ENCODE measurements at places on chromosomes 6 and 20.

GRCh38 chr6:150272976-150273315, 95.9 kb upstream of the IYD start:
- DNase-seq, result no peak

- DNase-seq, result no peak
These were observed 40.2 kb upstream of the DDR1 start for GRCh38 chr6:30844118-30844535.

DNA sequence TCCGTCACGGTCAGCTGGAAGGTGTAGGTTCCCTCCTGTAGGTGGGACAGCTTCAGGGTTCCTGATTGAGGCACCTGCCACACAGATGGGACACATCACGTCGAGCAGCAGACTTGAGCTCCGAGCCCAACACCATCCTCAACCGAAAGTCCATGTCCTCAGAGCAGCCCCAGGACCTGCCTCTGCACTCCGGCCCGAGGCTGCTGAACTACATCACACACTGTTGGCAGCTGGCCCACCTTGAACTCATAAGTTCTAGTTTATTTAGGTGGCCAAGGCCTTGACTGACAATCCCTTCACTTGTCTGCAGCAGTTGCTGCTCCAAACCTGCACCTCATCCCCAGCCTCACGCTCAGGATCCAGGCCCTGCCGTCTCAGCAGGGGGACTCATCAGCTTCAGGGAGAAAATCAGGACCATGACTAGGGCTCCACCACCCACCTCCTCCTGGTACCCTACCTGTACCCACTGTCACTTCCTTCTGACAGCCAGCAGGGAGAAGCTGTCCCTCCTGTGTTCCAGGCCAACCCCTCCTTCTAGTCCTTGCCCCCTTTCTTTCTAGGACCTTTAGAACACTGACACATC, 21.0 kb downstream of the LRP11 start:
- no peak for DNase-seq

GRCh38 chr6:150720774-150721233, 121.1 kb downstream of the PLEKHG1 start:
- no peak for DNase-seq

DNA sequence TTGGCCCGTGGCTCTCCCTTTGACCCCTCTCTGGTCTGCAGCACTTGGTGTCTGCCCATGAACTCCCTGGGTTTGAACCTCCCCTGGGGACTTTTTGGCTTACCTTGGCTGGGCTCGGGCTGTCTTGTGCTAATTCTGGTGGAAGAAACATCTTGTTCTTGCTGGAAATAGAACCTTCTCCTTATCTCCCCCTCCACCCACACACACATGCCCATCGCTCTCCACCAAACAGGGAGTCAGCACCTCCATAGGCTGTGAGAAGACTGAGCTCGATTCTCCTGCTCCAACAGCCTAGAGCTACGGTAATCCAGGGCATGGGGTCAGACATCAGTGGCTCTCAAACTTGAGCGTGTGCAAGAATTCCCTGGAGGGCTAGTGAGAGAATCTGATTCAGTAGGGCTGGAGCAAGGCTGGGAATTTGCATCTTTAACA, 114.4 kb upstream of the SLC22A23 start:
- no peak for DNase-seq
